Fibroblast of skin of abdomen (primary cell): ENCODE measurements at places on chromosomes 7 and 10.

GRCh38 chr10:116878123-116878522, 28.8 kb downstream of the ENO4 start:
- no peak for DNase-seq

DNA sequence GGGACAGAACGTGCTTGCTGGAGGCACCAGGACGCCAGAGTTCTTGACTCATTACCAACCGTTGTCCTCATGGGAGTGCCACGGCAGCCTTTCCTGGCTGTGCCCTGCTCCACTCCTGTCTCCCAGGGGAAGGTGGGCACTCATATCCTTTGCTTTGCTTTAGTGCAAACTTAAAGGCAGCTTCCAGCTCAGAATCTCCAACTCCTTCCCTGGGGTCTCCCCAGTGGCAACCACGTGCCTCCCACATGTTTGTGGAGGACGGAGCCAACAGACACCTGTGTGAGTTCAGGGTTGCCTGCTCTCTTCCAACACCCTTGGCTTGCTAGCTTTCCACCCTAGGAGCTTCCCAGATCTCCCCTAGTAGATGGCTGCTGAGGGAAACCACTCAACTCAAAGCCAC, 52.0 kb upstream of the HMX3 start:
- DNase-seq, result no peak

GRCh38 chr7:150734254-150734653, 3.0 kb upstream of the GIMAP5 start:
- no peak for DNase-seq

DNA sequence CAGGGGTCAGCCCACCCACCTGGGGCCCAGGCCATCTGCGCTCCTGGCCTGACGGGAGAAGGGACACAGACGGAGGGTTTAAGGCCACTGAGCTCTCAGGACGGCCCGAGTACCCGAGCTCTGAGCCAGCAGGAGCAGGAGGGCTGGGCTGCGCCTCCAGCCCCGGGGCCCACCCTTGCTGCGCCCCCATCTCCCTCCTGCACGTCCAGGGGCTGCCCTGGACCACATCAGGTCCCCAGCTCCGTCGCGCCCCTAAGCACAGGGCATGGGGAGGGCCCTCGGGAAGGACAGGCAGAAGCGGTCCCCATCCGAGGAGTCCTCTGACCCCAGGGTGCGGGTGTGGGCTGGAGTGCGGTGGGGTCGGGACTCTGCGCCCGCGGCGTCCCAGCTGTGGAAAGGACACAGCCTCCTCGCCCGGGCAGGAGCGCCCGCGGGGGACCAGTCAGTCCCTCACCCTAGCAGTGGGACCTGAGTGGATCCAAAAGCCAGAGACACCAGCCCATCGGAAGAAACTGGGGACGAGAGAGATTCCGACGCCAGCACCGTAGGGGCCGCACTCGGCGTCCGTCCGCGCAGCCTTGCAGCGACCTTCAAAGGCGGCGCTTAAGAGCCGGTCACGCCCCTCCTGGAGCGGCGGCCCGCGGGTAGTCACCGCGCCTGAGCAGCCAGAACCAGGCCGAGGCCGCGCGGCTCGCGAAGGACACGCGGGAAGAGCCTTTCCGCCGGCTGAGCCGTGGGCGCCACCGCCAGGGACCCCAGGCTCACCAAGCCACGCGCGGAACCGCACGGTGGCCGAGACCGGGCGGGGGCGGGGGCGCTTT, 15.9 kb downstream of the CAMK2B start:
- peak; percentile 55 for DNase-seq

DNA sequence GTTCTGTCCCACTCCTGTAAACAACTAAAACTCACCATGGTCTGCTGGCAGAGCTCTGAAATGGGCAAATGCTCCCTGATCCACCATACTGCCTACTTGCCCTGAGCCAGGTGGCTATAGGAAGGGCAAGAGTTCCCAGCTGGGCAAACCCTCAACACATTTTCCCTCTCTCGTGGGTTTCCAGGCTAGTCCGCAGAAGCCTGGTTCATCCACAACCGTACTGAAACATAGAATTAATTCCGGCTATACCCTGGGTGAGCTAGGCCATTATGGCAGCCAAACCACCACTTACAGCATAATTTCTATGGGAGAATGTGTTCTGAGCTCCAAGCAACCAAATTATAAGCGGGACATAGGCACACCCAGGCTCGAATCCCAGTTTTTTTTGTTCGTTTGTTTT, 20.1 kb upstream of the DDIT4 start:
- DNase-seq, result no peak
